H9 (cell line): ENCODE measurements at places on chromosomes 3 and 15. TPM values are rescaled to one million over a fixed set of nuclear protein-coding genes. Genes with fewer than 3 reads are reported as not detected.

- DNase-seq, result no peak
Observed at GRCh38 chr3:48851407-48851806, 3.7 kb upstream of the PRKAR2A start.

- peak; percentile 35 for DNase-seq
Observed at GRCh38 chr15:83734487-83734886, 80.6 kb downstream of the ADAMTSL3 start.

DNA sequence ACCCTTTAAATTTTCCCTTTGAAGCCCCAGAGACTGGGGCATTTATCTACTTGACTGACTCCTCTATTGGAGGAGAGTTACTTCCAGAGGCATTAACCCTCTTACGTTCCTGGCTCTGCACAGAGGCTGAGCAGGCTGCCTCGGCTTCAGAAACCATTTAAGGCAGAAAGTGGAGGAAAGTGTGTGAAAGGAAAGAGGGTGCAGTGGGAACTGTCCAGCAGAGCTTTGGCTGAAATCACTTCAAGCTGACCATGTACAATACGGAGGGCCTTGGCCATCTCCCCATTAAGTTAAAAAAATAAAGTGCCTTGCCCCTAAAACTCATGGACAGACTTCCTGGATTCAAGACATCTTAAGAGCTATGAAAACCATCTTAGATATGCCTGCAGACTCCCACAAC lies 238.7 kb downstream of the SV2B start:
- peak; percentile 41 for DNase-seq

Gene PCBP4
- total RNA-seq, result 20.9 and 24.6 TPM in 2 replicates

GRCh38 chr3:11385326-11385725 lies 113.1 kb downstream of the ATG7 start:
- DNase-seq, result no peak

Gene TP63
- total RNA-seq, result not detected in 2 replicates

Gene B3GALNT1
- total RNA-seq, result 13.2 and 14.7 TPM in 2 replicates

DNA sequence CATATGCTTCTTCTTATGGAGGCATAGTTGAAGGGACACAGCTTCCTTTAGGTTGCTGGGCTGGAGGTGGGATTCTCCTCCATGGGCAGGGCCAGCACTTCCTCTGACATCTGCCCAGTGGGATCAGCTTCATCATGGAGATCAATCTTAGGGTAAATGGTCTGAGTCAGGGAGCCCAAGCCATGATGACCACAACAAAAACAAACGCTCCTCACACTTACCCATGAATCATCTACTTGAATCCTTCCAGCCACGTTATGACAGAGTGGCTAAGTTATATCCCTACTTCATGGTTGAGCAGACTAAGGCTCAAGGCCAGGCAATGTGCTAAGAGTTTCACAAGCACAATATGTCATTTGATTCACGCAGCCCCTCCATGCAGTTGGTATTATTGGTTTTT lies 87.2 kb upstream of the NMNAT3 start:
- no peak for DNase-seq

- DNase-seq, result no peak
Observed at GRCh38 chr15:61743345-61743909, 316.8 kb downstream of the VPS13C start.

Gene DNAH12
- total RNA-seq, result not detected in 2 replicates

DNA sequence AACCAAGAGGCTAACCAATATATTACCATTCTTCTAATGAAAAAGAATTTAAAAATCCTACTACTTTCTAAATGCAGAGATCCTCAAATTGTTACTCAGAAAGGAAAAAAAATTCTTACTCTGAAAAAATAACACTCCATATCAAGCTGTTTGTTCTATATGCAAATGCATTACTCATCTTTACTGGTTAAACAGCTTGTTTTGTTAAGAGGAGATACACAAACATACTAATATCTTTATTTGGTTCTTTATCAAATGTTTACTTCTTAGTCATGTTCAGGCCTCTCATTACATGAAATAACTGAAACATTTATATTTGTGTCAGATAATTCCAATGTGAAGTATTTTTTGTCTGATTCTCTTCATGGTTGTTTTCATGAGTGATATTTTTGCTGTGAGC lies 146.8 kb downstream of the PCCB start:
- no peak for DNase-seq

Gene MAGEL2
- total RNA-seq, result 9.2 and 9.7 TPM in 2 replicates

Gene PP2D1
- not detected in 2 replicates for total RNA-seq

- no peak for DNase-seq
Observed at GRCh38 chr3:78645628-78646310, 1122.0 kb downstream of the ROBO1 start.

GRCh38 chr3:172634948-172635347 lies 75.9 kb downstream of the NCEH1 start:
- no peak for DNase-seq

GRCh38 chr15:79989682-79990081 lies 18.7 kb upstream of the BCL2A1 start:
- no peak for DNase-seq

- no peak for DNase-seq
Observed at GRCh38 chr3:189570916-189571315, 60.3 kb upstream of the TP63 start.

DNA sequence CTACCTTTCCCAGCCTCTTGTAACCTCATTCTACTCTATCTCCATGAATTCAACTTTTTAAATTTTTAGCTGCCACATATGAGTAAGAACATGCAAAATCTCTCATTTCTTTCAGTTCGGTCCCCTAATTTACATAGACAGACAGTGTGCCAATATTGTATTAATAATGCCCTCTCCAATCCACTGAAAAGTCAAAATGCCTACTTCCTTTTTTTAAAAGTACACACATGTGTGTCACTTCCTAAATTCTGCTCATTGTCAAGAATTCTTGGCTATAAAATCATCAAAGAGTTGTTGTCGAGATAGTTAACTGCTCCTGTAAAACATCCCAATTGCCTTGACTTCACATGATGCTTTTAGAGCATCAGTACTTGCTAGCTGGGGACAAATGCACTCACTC lies 84.2 kb upstream of the IL12A start:
- no peak for DNase-seq

DNA sequence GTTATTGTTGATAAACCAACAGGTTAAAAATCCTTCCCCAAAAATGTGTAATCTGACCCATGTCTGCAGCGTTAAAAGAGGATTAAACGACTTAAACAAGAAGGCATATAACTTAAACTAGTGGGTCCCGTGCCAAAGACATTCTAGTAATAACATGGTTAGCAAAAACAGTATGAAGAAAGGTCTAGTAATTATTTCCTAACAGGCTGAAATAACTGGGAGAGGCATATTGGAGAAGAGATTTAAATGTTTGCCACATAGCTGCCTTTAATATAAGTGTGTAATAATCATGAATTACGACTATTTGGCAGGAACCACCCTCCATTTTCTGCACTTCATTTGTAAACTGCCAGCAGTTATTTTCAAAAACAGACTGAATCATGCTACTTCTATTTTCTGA lies 67.7 kb upstream of the CSPG5 start:
- no peak for DNase-seq

GRCh38 chr15:91966194-91966552 lies 112.7 kb downstream of the SLCO3A1 start:
- DNase-seq, result no peak

Gene FSTL1
- 305 and 326 TPM in 2 replicates for total RNA-seq

Gene KCNAB1
- total RNA-seq, result 3.7 and 5.2 TPM in 2 replicates

GRCh38 chr3:46231323-46231722 lies 10.9 kb upstream of the CCR3 start:
- DNase-seq, result no peak
